SHP77 (cell line): ENCODE measurements at places on chromosomes 2 and 18.
A peak's percentile ranks its signal among the peaks of the same experiment; 100 is the strongest.

GRCh38 chr2:201952187-201952586 is 81.5 kb upstream of the FZD7 start:
- DNase-seq: no peak

GRCh38 chr2:45212953-45213635 is 203.8 kb upstream of the SIX2 start:
- no peak for DNase-seq

- DNase-seq: no peak
Observed at GRCh38 chr2:127721978-127722355, 20.7 kb downstream of the SFT2D3 start.

DNA sequence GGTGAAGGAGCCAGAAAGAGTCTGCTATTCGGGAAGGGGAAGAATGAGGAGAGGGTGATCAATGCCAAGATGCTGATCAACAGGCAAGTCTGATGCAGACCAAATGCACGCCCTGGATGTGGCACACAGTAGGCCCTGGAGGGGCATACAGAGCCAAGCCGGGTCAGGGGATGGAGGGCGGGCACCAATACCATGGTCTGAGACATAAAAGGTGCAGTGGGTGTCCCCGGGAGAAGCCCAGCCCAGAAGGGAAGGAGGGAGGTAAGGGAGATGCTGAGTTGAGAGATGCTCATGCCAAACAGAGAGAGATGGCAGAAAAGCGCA is 66.6 kb upstream of the ID2 start:
- DNase-seq: no peak

DNA sequence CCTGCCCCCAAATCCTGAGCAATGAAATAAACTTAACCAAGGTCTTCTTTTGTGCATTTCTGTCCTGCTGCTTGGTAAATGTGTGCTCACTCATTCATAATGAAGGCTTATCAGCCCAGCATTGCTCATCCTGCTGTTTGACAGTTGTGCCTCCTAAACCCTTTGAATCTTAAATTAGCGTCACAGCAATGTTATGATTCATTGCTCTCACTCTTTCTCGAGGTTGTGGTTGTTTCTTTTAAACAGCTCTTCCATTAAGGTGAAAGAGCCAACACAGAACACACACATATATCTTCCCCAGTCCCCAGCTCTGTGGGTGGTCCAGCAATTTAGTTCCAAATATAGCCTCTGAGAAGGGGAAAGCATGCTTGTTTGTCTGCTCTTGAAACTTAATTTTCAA is 84.0 kb downstream of the EVA1A start:
- no peak for DNase-seq

GRCh38 chr18:34809451-34810072 is 99.5 kb downstream of the DTNA start:
- DNase-seq: peak; percentile 47

GRCh38 chr18:67778016-67778415 is 261.5 kb upstream of the DSEL start:
- no peak for DNase-seq

- peak; percentile 68 for DNase-seq
Observed at GRCh38 chr2:50143822-50144575, 887.9 kb downstream of the NRXN1 start.

DNA sequence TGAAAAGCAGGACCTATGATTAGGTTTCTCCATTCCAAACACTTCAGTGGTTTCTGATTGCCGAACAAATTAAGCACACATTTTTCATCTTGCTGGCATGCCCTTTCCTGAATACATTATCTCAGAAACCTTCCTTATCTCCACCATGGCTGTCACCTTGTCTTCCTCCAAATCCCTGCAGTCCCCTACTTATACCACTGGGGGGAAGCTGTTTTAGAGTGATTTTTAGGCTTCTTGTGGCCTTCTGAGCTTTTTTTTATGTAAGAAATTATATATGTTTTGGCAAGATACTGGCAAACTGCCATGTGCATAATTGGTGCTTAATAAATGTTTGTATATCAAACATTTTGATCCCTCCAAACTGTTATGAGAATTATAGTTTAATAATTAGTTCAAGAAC is 229.2 kb downstream of the MYT1L start:
- DNase-seq: peak; percentile 11

- DNase-seq: no peak
Observed at GRCh38 chr18:73663581-73663980, 484.1 kb downstream of the FBXO15 start.

GRCh38 chr18:2515908-2516625 is 55.2 kb downstream of the METTL4 start:
- DNase-seq: no peak

- no peak for DNase-seq
Observed at GRCh38 chr2:94762600-94762999, 108.6 kb upstream of the TEKT4 start.

GRCh38 chr2:205563646-205564045 is 118.7 kb upstream of the NRP2 start:
- peak; percentile 1 for DNase-seq

GRCh38 chr2:170201275-170201674 is 23.3 kb downstream of the MYO3B start:
- no peak for DNase-seq

- DNase-seq: no peak
Observed at GRCh38 chr2:14615760-14616159, 16.8 kb upstream of the LRATD1 start.

DNA sequence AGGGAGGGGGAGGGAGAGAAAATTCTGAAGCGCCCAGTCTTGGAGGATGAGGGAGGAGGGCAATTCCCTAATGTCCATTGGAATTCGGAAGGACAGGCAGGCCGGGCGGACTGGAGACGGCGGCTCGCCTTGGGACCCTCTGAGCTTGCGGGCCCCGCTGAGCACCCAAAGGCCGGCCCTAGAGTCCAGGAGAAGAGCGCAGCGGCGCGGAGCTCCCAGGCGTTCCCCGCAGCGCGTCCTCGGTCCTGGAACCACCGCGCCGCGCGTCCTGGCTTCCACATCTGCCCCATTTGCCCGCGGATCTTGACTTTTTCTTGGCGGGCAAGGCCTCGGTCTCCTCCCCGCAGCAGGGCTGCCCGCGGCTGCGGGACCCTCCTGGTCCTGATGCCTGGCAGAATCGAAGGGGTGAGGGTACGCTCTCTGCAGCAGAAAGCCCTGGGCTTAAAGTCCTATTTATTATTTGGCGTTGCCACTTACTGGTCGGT is 675 bp upstream of the MLPH start:
- no peak for DNase-seq

DNA sequence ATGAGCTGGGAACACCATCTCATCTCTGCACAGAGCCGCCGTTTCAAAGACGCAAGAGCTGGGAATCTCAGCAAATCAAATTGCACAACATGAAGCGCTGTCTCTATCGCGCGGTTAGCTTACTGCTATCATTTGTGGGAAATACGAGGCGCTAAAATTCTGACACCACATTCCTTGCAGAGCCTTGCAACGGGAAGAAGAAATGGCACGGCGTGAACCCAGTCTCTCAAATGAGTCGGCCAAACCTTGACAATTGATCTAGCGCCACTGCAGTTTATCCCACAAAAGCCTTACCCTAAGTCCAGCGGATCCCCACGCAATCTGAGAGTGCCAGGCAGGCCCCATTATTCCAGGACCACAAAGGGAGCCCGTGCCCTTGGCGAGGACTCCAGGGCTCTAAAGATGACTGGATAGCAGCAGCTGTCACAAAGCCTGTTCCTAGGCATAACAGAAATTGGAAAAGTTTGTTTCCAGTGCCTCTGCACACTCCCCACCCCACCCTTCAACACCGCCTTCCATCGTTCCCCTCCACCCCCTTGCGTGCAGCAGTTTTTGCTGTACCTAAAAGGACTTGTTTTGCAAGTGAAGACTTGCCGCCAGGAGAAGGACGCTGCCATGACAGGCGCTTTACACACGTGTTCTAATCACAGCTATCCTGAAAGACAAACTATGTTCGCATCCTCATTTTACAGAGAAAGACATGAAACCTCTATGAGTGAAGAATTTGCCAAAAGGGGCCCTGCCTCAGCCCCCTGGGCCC is 252.4 kb downstream of the EIPR1 start:
- DNase-seq: peak; percentile 68

DNA sequence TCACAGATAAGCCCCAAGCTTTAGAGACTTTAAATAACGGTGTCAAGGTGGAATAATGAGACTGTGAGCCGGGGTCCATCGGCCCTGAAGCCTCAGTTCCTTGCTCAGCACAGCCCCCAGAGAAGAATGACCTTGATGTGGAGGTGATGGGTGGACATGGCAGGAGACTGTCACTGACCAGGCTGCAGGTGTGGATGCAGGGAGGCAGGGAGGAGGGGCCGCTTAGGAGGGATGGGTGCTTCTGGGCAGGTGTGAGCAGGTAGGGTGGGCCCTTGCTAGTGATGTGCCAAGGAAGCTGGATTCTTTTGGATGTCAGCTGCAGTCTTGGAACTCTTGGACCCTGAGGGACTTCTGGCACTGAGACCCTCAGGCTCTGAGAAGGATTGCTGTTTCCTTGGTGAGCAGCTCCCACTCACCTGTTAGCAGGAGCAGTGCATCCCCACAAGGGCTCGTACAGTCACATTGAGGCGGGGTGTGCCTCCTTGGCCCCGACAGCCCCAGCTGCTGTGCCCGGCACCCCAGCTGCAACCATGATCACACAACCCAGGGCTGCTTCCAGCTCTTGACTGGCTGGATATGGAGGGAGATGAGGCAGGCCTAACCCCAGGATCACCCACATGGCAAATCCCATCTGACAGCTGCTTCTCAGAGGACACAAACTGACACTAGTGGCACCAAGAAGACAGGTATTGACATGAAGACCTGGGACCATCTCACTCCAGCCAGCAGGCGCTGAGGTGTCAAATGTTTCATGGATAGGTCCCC is 209.8 kb upstream of the HDAC4 start:
- no peak for DNase-seq

GRCh38 chr2:39606585-39606984 is 59.1 kb upstream of the TMEM178A start:
- DNase-seq: no peak

DNA sequence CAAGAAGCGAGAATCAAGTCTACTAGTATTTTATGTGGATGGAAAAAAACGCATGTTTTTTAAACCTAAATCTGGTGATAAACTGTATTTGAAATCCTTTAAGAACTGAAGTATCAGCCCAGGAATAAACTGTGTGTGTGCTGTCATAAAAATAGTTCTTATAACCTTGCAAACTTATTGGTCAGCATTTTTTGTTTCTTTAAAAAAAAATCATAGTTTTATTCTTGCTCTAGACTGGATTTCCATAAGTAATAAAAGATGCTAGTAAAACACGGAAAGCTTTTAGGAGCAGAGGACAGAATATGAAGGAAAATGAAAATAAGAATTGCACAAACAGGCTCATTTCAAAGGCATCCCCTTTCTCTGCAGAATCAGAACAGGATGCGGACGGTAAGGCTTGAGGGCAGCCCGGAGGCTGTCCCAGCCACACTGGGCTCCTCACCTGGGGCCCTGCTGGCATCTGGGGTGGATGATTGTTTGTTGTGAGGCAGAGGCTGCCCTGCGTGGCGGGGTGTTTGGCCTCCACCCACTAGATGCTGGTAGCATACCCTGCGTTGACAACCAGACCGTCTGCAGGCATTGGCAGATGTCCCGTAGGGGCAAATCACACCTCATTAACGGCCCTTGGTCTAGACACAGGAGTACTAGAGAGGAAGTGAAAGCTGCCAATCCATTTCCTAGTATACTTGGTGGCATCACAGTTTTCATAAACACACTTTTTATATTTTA is 52.5 kb downstream of the MBP start:
- no peak for DNase-seq

DNA sequence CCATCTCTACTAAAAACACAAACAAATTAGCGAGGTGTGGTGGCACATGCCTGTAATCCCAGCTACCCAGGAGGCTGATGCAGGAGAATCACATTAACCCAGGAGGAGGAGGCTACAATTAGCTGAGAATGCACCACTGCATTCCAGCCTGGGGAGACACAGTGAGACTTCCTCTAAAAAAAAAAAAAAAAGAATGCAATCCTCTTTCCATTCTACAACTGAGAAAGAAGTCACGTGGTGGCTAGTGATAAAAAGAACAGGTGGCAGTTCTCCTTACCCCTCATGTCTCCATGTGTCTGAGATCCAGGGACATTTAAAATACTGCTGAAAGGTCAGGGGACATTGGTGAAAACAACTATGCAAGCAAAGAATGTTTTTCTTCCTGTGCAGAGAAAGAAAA is 24.4 kb upstream of the GPR39 start:
- DNase-seq: no peak

DNA sequence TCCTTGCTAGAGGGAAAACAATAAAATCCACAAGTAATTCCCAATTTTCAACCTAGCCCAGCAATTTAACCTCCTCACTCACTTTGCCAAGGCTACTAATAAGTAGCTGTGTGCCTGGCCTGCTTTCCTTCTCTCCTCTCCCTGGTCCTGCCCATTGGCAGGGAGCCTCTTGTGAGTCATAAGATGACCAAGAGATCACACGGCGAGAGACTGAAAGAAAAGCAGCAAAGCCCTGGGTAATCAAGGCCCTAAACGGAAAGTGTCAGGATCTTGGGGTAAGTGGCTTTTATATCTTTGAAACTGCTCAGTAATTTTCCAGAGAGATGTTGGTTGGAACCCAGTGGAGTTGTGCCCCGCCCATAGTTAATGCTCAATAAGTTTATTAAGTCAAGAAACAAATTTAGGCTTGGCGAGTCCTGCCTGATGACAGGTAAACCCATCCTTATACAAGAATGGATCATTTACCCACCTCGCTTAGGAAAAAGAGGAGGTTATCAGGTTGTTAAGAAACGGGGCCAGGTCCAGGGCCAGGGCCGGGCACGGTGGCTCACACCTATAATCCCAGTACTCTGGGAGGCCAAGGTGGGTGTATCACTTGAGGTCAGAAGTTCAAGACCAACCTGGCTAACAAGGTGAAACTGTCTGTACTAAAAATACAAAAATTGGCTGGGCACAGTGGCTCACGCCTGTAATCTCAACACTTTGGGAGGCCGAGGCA is 10.0 kb upstream of the ADAM17 start:
- no peak for DNase-seq

DNA sequence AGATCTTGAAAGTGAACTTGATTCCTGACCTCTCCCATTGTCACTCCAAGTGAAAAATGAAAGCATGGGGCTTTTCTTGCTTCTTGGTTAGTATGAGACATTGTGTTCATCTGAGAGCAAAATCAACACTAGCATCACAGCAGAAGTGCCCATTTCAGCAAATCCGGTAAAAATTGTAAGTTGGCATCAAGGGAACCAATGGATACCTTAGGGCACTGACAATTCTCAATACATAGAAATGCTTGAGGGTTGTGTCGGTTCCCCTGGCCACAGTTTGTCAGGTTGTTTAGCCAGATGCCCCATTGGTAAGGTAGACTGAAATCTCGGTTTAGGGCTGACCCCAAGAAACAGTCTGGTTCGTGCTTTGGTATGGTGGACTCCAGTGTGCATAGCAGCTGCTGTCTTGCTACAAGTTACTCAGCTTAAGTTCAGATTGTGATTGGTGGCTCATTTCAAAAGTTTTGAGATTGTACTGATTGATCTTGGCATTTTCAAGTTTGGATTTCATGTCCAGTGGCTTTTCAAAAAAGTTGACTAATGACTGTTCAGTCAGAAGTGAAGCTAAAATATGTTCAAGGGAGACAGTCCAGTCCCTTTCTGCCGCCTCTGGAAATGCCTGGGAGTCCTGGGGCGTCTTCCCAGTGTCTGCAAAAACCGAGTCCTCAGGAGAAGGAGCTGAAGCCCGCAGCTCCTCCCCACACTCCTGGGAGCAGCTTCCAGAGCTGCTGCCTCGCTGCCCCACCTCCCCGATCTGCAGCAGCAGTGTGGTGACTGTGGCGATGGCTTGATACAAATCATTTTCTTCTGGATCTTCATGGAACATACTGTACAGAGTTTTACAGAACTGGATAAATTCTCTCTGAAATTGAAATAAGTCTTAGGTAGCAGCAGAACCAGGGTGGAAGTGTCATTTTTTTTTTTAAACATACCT is 5.6 kb downstream of the RPL31 start:
- no peak for DNase-seq

- DNase-seq: no peak
Observed at GRCh38 chr2:11716689-11717321, 29.6 kb upstream of the LPIN1 start.
